Activated CD4-positive, alpha-beta T cell treated with anti-CD3 and anti-CD28 coated beads for 36 hours (primary cell): ENCODE measurements at places on chromosomes 7 and 10. TPM values are rescaled to one million over a fixed set of nuclear protein-coding genes. Genes with fewer than 3 reads are reported as not detected.
A peak's percentile ranks its signal among the peaks of the same experiment; 100 is the strongest.

- H3K27ac ChIP-seq: no peak overlapping the region
- H3K27me3 ChIP-seq: no peaks in the 10 kb centered on the region
- no peaks in the 10 kb centered on the region for H3K4me1 ChIP-seq
- H3K36me3 ChIP-seq: no peaks in the 10 kb centered on the region
- DNase-seq: no peak
- H3K4me3 ChIP-seq: no peak overlapping the region
Measured at GRCh38 chr10:132799865-132800264, 13.9 kb upstream of the NKX6-2 start.

DNA sequence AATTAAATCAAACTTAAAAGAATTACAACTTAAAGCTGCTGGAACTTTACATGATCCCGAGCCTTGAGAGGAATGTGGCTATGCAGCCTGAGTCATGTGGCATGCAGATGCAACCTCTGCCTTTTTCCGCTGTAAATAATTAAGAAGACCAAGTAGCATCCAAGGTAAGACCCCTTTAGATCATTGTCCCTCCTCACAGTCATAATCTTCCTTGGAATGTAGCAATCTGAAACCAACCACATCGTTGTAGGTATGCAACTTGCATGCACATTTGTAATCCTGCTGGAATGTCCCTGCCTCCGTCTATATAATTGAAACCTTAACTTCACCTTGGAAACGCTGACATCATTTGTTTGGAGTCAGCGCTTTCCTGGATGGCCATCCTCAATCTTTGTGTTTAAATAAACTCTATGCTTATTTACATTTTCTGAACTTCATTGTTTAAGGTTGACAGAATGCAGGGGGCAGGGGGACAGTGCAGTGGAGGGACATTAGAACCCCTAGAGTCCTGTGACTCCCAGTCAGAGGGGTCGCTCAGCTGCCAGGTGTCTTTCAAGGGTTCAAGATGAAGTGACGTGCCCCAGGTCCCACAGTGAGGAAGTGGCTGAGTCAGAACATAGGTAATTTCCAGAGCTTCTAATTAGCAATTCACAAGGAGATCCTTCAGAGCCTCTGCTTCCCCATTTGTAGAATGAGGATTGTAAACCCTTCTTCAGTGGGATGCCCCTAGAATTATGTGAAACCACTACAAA lies 110.7 kb downstream of the RALA start:
- peaks cover 31% of the 10 kb centered on the region for H3K4me1 ChIP-seq
- H3K27me3 ChIP-seq: no peaks in the 10 kb centered on the region
- no peaks in the 10 kb centered on the region for H3K36me3 ChIP-seq
- H3K27ac ChIP-seq: peak overlapping the region; percentile 93
- DNase-seq: peak; percentile 29

GRCh38 chr10:130571674-130572073 lies 435.5 kb downstream of the GLRX3 start:
- no peak for DNase-seq
- no peak overlapping the region for H3K27ac ChIP-seq
- no peaks in the 10 kb centered on the region for H3K36me3 ChIP-seq
- H3K27me3 ChIP-seq: peaks cover 2% of the 10 kb centered on the region

DNA sequence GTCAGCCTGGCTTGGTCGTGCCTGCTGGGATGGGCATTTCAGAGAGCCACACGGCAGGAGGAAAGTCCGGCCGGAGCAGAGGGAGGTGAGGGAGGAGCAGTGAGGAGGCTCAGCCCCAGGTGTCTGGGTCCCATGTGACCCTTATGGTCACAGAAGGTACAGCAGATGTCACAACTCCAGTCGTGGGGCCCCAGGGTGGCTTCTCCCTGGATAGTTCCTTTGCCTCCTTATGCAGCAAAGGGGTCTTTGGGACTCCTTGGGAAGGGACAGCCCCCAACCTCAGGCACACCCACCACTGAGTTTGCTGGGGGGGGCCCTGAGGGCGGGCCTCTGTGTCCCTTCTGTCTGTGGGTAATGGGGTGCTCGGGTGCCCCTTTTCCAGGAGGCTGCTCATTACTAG lies 19.6 kb upstream of the PRKAG2 start:
- no peak for DNase-seq
- no peak overlapping the region for H3K4me3 ChIP-seq
- H3K4me1 ChIP-seq: no peaks in the 10 kb centered on the region
- H3K27ac ChIP-seq: no peak overlapping the region
- peaks cover 15% of the 10 kb centered on the region for H3K27me3 ChIP-seq

DNA sequence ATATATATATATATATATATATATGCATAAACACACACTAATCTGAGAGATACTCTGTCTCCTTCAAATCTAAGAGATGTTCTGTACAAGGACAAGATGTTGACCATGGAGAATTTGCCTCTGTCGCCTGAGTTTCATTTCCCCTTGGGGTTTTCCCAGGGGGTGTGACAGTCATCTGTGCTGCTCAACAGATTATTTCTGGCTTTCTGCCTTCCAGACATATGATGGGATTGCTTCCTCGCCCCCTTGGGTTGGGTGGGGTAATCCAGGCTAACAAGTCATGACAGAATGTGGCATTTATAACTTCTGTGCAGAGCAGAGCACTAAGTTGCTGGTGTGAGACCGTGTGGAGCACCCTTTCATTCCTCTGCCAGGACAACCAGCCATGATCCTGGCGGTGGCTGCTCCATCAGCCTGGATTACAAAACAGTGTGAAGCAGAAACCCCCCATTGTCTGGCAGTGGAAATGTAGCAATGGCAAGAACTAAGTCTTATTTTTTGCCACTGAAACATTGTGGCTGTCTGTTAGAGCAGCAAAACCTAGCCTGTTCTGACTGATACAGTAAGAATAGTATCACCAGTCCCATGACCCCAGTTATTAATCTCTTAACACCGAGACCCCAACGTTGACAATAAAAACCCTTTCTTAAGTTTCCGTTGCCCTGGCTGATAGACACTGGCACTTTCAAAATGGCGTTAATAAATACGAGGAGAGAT lies 13.7 kb upstream of the USP6NL start:
- peak; percentile 18 for DNase-seq
- H3K36me3 ChIP-seq: no peaks in the 10 kb centered on the region
- no peak overlapping the region for H3K4me3 ChIP-seq
- H3K4me1 ChIP-seq: peaks cover 7% of the 10 kb centered on the region
- H3K27me3 ChIP-seq: peaks cover 6% of the 10 kb centered on the region

The NKX1-2 gene
- not detected for total RNA-seq

- H3K4me3 ChIP-seq: no peak overlapping the region
- H3K27ac ChIP-seq: no peak overlapping the region
- H3K27me3 ChIP-seq: peaks cover 2% of the 10 kb centered on the region
- no peaks in the 10 kb centered on the region for H3K36me3 ChIP-seq
Measured at GRCh38 chr7:69864822-69865221, 266.5 kb downstream of the AUTS2 start.

- H3K4me3 ChIP-seq: no peak overlapping the region
- peaks cover 25% of the 10 kb centered on the region for H3K27me3 ChIP-seq
- no peaks in the 10 kb centered on the region for H3K4me1 ChIP-seq
- no peak overlapping the region for H3K27ac ChIP-seq
- no peaks in the 10 kb centered on the region for H3K36me3 ChIP-seq
Measured at GRCh38 chr10:113644185-113645120, 19.4 kb downstream of the NRAP start.

The ADAM8 gene
- total RNA-seq: 176 TPM

- DNase-seq: no peak
- peaks cover 8% of the 10 kb centered on the region for H3K4me1 ChIP-seq
- H3K27me3 ChIP-seq: no peaks in the 10 kb centered on the region
- no peaks in the 10 kb centered on the region for H3K36me3 ChIP-seq
- H3K4me3 ChIP-seq: no peak overlapping the region
- H3K27ac ChIP-seq: no peak overlapping the region
Measured at GRCh38 chr7:8185926-8186683, 75.9 kb downstream of the ICA1 start.

The ZNF485 gene
- 6.9 TPM for total RNA-seq

The ZPBP gene
- not detected for total RNA-seq

The ANK3 gene
- total RNA-seq: 25.2 TPM

- peaks cover 42% of the 10 kb centered on the region for H3K4me1 ChIP-seq
- DNase-seq: peak; percentile 16
- H3K4me3 ChIP-seq: no peak overlapping the region
- H3K36me3 ChIP-seq: peaks cover 5% of the 10 kb centered on the region
Measured at GRCh38 chr10:74923556-74923955, 97.2 kb downstream of the KAT6B start.

DNA sequence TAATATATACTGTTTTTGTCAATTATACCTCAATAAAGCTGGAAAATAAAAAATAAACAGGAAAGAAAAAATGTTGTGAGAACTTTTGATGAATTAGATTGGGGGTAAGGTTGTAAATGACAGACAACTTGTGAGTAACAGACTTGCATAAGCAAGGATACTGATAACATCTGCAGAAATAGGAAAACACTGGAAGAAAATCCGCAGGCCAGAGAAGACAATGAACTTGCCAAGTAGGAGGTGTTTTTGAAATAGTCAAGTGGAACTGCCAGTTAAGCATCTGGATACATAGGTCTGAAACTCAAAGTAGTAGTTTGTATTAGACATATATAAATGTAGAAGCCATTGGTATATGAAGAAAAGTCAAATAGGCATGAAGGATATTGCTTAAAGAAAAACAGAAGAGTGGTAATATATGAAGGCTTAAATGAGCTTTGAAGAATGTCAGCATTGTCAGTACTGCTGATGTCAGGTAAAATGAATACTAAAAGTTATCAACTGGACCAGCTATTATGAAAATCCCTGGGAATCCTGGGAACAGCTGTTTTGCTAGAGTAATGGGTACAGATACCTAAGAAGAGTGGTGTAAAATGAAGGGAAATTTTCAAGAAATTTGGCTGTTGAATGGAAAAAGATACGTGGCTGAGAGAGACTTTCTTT lies 58.7 kb downstream of the DNAJC1 start:
- H3K36me3 ChIP-seq: no peaks in the 10 kb centered on the region
- H3K4me1 ChIP-seq: peaks cover 11% of the 10 kb centered on the region
- H3K27ac ChIP-seq: no peak overlapping the region
- no peaks in the 10 kb centered on the region for H3K27me3 ChIP-seq

DNA sequence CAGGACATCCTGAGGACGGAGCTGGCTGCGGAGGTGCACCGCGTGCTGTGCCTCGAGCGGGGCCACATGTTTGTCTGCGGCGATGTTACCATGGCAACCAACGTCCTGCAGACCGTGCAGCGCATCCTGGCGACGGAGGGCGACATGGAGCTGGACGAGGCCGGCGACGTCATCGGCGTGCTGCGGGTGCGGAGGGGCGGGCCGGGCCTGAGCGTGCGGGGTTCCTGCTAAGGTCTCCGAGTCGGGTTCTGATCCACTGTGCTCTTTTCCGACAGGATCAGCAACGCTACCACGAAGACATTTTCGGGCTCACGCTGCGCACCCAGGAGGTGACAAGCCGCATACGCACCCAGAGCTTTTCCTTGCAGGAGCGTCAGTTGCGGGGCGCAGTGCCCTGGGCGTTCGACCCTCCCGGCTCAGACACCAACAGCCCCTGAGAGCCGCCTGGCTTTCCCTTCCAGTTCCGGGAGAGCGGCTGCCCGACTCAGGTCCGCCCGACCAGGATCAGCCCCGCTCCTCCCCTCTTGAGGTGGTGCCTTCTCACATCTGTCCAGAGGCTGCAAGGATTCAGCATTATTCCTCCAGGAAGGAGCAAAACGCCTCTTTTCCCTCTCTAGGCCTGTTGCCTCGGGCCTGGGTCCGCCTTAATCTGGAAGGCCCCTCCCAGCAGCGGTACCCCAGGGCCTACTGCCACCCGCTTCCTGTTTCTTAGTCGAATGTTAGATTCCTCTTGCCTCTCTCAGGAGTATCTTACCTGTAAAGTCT lies 10.4 kb downstream of the ATG9B start:
- peaks cover 2% of the 10 kb centered on the region for H3K27me3 ChIP-seq
- H3K36me3 ChIP-seq: peaks cover 9% of the 10 kb centered on the region
- peaks cover 77% of the 10 kb centered on the region for H3K4me1 ChIP-seq

The CACNA2D1 gene
- total RNA-seq: not detected

DNA sequence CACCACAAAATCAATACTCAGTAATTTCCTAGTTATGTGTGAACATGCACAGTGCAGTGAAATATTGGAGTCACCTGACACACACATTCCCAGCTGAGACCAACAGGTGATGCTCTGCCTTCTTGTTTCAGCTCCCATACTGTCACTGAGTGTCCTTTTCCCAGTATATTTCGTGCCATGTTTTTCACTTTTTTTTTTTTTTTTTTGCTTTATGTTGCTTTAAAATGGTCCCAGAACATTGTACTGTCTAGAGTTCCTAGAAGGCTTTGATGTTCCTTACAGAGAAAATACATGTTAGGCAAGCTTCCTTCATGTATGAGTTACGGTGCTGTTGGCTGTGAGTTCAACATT lies 45.6 kb downstream of the ELAPOR2 start:
- DNase-seq: no peak
- H3K4me1 ChIP-seq: peaks cover 5% of the 10 kb centered on the region
- no peaks in the 10 kb centered on the region for H3K27me3 ChIP-seq
- H3K4me3 ChIP-seq: no peak overlapping the region

- H3K36me3 ChIP-seq: no peaks in the 10 kb centered on the region
- no peak for DNase-seq
- H3K27me3 ChIP-seq: peaks cover 2% of the 10 kb centered on the region
- H3K4me1 ChIP-seq: peaks cover 8% of the 10 kb centered on the region
Measured at GRCh38 chr10:4107285-4107851, 322.4 kb upstream of the KLF6 start.

DNA sequence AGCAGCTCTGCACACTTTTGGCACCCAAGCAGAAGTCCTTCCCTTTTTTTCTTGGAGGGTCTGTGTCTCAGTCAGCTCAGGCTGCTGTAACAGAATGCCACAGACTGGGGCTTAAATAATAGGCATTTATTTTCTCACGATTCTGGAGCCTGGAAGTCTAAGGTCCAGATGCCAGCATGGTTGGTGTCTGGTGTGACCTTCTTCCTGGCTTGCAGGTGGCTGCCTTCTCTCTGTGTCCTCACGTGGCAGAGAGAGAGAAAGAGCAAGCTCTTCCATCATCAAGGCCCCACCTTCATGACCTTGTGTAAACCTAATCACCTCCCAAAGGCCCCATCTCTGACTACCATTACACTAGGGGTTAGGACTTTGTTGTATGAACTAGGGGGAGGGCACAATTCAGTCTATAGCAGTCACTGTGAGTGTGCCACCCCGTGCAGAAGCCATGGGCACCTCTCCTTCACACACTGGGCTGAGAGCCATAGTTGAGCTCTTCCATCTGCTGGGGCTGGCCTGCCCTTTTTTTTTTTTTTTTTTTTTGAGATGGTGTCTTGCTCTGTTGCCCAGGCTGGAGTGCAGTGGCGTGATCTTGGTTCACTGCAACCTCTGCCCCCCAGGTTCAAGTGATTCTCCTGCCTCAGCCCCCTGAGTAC lies 80.3 kb downstream of the OAT start:
- peaks cover 2% of the 10 kb centered on the region for H3K4me1 ChIP-seq
- H3K4me3 ChIP-seq: no peak overlapping the region
- no peaks in the 10 kb centered on the region for H3K36me3 ChIP-seq
- DNase-seq: no peak
- H3K27ac ChIP-seq: no peak overlapping the region

DNA sequence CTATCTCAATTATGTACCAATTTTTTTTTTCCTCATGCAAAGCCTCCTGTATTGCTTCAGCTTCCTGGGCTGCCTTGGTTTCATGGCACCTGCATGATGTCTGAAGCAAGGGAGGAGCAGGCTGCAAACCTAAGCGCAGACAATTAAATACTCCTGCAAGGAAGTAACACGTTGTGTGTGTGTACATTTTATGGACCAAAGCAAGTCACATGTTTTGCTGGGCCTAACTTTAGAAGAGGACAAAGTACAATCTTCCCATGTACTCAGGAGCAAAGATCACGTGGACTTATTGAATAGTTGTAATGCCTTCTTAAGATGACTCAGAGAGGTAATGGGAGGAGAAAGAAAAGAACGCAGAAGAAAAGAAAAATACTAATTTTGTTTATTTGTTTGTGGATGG lies 944.0 kb upstream of the C7orf33 start:
- H3K4me3 ChIP-seq: no peak overlapping the region
- no peak overlapping the region for H3K27ac ChIP-seq
- DNase-seq: no peak
- H3K4me1 ChIP-seq: no peaks in the 10 kb centered on the region
